ENCODE measurements at places on chromosomes 6 and 20.
A peak's percentile ranks its signal among the peaks of the same experiment; 100 is the strongest.

- no peak for DNase-seq
These were observed 608.4 kb upstream of the AGPAT4 start for GRCh38 chr6:161882196-161882765.

DNA sequence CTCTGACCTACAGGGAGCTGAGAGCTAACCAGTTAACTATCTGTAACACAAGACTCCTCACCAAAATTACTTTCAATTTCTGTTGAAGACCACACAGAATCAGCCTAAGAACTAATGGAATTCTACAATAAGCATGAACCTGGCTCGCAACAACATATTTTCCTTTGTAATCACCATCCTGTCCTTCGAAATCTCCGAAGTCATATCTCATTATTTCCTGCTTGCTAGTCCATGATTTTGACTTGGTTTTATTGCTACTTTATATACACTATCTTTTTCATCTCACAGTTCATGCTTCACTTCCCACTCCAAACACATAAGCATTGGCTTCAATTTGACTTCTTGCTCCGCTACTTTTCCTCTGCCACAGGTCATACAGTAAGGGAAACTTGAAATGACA lies 405.8 kb upstream of the FKBP1C start:
- no peak for DNase-seq

DNA sequence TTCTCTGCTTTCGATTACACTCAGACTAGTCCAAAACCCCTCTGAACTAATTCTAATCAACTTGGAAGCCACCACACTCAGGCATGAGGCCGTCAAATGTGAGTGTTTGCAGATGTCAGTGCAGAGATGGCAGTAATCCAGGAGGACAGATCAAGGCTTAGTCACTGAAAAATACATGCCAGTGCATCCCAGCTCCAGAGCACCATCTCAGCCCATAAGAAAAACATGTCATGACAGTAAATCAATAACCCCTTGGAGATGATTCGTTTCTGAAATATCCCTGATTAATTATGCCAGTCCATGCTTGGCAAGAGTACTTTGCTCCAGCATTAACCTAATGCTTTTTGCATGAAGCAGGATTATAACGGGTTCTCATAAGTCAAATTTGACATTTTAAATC lies 179.5 kb downstream of the ADAT2 start:
- DNase-seq, result peak; percentile 53

DNA sequence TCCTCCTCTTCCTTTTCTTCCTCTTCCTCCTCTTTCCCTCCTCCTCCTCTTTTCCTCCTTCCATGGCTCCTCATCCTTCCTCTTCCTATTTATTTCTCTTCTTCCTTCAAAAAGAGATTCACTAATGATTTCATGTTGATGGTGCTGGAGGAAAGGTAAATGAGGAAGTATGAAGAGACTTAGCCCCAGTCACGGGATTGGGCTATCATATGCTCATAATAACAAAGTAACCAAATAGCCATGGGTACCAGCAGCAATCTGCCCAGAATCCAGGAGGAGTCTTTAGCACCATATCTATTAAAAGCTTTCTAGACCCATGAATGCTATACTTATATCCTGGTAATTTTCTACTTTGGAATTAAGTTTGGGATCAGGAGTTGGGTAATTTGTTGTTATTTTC lies 910.9 kb upstream of the MAP3K7 start:
- no peak for DNase-seq

DNA sequence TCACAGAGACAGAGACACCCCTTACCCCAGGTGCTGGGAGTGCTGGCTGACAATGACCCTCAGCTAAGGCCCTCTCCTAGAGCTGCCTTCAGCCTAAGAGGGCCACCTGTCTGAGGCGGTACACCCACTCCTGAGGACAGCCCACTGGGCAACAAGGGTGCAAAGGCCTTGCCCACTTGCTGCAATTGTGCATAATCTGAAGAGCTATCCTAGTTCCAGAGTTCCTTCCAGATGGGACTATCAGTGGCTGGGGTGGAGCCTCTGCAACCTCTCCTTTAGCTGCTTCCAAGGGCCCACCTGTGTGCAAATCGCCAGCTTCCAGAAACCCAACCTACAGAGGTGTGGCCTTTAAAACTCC lies 87.5 kb downstream of the PREX1 start:
- no peak for DNase-seq

DNA sequence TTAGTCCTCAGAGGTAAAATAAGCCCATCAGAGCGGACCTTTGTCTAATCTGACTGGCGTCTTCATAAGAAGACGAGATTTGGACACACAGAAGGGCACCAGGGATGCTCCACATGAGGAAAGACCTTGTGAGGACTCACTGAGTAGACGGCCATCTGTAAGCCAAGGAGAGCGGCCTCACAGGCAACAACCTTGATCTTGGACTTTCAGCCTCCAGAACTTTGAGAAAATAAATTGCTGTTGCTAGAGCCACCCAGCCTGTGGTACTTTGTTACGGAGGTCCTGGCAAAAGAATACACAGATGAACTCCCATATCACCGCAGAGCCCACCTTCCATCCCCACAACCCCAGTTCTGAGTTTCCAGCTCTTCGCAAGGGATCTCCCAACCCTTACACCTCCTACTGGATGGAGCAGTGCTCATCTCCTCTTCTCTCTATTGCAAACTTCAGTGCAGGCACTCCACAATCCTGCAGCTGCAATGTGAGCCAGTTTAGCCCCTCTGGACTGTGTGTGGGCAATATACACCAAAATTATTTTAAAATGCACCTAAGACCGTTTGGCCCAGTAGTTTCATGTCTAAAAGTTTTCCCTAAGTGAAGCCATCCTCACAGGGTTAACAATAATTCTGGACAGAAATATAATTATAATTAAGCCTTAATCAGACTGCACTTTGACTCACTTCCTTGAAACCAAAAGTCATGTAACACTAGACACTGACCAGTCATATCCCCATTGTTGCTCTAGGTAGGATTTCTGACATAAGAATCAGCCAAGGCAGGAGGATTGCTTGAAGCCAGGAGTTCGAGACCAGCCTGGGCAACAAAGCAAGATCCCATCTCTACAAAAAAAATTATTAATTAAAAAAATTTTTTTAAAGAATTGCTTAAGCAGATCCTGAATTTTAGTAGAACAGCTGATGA lies 8.8 kb upstream of the TRIM31 start:
- DNase-seq, result no peak

- no peak for DNase-seq
These were observed 11.5 kb downstream of the BRD2 start for GRCh38 chr6:32979720-32980487.

GRCh38 chr6:111620169-111620568 lies 14.5 kb upstream of the TRAF3IP2 start:
- DNase-seq, result no peak

DNA sequence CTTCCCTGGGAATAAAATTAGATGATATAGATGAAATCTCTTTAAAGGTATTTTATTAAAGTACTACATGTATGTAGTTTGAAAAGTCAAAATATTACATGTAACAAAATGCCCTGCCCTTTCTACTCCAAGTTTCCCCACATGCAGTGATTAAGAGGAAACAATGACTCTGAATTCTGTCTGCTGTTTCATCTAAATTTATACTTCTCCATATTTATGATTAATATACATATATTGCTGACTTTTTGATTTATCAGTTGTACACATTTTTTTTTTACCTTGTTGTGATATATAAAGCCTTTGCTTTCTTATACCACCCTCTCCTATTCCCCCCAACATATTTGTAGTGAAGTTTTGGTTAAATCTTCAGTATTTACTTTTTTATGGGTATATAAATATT lies 127.9 kb downstream of the ZFAND3 start:
- no peak for DNase-seq

- no peak for DNase-seq
These were observed 3.1 kb upstream of the PTGIS start for GRCh38 chr20:49570828-49571552.

- no peak for DNase-seq
These were observed 41.7 kb upstream of the MPC1 start for GRCh38 chr6:166424431-166424830.

- DNase-seq, result no peak
These were observed 35.0 kb upstream of the NELFCD start for GRCh38 chr20:58945965-58946631.

DNA sequence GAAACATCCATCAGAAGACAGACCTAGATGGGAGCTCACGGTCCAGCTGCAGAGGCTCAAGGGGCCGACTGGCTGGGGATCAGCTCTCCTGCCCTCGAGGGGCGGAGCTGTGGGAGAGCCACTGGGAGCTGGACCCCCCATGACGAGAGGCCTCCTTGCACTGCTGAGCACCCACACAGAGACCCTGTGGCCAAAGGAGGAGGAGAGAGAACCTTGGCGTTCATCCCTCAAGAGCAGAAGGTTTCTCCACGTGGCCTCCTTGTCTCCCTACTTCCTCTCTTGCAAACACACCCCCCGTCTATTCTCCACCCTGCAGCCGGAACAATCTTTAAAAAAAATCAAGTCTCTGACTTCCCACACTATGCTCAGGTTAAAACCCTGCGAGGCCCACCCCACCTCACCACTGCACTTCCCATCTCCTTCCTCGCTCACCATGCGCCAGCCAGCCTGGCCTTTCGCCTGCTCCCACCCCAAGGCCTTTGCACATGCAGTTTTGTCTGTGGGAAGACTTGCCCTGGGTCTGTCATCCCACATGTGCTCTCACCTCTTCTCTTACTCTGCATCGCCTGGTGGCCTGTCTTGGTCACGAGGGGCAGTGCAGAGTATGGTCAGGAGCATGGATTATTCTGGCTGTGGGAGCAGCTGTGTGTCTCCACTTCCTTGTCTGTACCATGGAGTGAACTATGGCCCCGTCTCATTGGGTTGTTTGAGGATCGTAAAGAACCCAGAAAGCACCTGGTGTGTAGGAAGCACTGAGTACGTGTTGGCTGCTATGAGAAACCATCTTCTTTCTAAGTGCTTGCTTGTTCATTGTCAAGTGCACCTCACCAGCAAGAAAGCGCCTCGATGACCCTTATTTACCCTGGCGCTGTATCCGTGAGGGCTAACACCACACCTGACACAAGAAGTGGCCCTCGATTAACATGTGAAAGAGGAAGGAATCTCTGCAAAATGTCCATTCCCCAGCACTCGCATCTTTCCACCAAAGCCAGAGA lies 32.9 kb downstream of the PMEPA1 start:
- no peak for DNase-seq

DNA sequence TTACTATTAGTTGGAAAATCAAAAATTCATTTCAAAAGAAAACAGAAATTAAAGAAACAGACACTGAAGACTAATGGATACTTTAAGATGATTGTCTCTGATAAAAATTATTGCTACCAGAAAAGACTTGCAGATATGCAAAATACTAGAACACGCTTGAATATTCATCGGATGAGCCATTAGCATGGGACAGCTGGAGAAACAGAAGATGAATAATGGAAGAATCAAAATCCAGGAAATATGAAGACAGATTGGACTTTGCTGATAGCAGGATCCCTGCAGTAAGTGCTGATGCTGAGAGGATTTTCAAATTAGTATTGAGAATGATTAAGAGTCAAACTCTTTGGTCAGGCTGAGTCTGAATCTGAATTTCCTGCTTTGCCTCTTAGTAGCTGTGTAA lies 169.4 kb downstream of the EYS start:
- DNase-seq, result no peak

DNA sequence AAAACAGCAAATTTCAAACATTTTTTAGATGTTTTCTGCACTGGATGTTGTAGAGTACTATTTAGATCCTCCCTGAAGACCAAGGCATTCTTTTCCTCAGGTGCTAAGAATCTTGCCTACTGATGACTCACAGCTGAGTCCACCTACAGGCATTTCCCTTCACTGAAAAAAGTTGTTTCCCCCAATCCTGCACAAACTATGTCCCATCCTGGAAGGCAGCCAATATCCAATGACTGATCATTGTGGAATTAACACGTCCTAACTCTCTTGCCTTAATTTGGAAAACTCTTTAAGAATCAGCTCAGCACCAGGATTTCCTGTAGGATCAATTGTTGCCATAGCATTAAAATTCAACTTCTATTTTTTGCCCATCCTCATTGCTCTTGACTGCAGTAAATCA lies 268.4 kb upstream of the IRAK1BP1 start:
- DNase-seq, result peak; percentile 97

GRCh38 chr6:12105271-12105670 lies 93.2 kb downstream of the HIVEP1 start:
- no peak for DNase-seq

DNA sequence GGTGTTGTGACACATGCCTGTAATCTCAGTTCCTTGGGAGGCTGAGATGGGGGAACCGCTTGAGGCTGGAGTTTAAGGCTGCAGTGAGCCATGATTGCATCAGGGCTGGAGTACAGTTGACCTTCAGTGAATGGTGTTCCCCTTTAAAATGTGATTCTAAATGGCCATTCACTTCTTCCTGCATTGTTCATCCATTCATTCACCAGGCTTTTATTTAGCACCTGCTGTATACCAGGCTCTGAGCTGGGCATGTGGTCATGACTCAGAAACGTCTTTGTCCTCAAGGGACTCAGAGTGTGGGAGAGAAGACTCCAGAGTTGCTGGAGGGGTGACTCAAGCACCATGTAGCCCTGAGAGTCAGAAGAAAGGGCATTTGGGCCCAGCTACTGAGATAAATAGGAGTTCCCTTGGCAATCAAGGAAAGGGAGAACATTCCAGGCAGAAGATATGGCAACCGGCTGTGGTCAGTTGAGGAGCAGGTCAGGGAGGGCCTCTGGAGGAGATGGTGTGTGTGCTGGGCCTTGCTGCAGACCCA lies 101.1 kb downstream of the DLGAP4 start:
- no peak for DNase-seq

GRCh38 chr20:38770546-38770945 lies 22.3 kb downstream of the ACTR5 start:
- no peak for DNase-seq

DNA sequence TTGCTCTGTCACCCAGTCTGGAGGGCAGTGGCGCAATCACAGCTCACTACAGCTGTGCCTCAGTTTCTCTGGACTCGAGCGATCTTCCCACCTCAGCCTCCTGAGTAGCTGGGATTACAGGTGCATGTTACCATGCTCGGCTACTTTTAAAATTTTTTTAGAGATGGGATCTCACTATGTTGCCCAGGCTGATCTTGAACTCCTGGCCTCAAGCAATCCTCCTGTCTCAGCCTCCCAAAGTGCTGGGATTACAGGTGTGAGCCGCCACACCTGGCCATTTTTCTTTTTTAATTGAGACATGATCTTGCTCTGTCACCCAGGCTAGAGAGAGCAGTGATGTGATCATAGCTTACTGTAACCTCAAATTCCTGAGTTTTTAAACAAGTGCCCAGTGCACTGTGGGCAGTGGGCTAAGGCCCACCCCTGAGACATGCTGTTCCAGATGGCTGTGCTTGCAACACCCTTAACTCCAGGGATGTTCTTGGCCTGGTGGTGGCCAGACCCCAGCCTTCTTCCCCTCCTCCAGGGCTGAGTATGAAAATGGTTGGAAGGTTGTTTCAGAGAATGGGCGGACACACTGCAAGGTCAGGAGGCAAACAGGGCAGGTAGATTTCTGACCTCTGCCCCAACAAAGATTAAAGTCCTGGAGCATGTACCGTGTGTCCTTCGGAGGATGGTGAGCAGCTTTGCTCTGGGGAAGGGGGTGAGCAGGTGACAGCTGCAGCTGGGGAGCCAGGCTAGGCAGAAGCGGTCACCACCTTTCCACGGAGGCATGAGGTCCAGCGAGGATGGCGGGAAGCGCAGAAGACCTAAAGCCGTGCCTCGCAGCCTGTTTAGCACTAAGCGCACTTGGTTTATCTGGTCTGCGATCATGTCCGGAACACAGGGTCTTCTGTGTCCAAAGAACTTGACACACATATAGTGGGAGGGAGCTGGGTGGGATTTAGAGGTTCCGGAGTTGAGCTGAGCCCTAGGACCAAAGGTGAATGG lies 1.4 kb upstream of the FAM83C start:
- DNase-seq, result no peak
